Muscle of back (tissue), 13 donors: ENCODE measurements at places on chromosomes 3 and 15.

DNA sequence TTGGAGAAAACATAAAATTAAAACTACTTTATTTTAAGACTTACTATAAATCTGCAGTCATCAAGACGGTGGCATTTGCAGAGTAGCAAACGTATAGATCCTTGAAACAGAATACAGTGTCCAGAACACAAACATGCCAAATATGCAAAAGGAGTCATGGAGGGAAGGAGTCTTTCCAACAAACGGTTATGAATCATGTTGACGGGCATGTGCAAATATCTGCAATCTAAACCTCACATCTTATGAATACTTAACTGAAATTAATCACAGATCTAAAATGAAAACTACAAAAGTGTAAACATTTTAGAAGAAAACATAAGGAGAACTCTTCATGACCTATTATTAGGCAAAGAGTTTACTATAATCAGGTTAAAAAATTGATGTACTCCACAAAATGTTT, 69.4 kb downstream of the TFRC start:
- DNase-seq: no peak

DNA sequence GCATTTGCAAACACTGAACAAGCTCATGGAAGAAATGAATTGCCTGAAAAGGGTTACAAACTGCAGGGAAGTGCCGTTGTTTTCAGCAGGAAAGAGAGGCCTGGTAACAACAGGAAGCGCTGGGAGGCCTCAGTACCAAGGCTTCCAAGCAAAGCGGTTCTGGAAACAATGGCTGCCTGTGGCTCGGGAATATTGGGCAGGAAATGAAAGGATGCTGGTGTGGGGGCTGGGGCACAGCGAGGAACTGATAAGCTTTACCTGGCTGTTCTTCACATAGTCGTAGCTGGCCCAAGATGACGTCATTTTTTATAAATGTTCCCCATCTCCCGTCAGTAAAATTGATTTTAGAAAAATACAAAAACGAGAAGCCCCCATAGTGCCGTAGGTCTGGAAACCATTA, 55.9 kb downstream of the ARHGAP31 start:
- DNase-seq: no peak

GRCh38 chr3:109995377-109995776, 658.0 kb upstream of the DPPA4 start:
- peak; percentile 63 for DNase-seq

DNA sequence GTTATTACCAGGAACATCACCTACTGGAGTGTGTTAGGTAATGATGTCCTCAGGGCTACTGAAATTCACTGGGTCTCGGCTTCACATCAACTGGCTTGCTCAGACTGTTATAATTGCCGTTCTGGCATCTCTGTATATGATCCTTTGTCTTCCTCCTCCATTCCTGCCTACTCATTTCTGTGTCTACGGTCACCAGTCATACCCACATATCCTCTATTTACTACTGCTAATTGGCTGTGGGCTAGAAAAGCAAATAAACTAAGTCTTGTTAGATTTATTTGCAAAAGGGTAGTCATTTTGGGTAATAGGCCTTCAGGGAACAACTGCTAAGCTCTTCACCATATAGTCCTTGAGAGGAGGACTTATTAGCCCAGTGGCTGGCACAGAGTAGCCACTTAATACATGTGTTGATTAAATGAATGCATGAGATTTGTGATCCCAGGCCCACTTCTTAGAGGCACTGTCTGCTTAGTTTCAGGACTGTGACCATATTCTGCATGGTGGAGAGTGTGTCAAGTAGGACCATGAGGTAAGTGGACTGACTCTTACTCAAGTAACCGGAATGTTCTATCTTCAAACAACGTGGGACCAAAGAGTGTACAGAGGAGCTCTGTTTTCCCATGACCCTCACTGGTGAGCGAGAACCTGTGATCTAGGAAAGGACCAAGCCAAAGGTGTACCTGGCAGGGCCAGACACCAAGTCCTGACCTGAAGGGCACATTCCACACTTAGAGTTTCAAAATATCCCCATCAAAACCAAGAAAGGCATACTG, 13.2 kb downstream of the ZDHHC3 start:
- DNase-seq: no peak

DNA sequence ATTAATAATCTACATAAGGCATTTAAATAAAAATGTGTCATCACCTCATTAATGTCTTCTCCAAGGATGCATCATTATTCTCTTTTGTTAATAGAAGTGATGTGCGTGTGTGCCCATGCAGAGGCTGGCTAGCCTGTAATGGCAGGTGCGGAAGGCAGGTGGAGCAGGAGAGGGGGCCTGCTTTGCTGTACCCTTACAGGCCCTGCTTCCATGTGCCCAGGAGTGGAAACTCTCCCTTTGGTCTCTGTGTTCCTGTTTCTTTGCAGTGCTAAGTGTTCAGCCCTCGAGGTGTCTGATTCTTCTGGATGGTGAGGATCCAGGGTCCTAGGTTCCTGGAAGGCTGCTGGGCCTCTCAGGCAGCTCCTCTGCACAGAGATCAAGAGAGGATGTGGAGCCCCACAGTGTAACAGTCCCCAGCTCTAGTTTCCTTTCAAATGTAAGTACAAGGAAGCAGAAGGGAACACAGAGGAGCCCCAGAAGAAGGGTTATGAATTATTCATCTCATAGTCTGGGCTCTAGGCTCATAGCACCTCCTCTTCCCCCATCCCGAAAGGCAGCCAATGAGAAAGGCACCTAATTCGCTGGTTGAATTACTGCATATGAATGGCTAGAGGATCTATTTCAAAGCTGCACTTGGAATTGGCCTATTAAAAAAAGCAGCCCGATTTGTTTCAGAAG, 39.2 kb upstream of the AGBL1 start:
- DNase-seq: no peak

DNA sequence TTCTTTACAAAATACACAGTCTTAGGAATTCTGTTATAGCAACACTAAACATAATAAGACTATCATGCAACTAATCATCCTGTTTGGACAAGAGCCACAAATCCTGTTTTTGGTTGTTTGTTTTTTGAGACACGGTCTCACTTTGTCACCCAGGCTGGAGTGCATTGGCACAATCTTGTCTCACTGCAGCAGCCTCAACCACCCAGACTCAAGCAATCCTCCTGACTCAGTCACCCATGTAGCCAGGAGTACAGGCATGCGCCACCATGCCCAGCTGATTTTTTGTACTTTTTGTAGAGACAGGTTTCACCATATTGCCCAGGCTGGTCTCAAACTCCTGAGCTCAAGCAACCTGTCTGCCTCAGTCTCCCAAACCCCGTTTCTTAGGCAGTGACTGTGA, 28.3 kb downstream of the NEDD4 start:
- DNase-seq: no peak

GRCh38 chr3:26668696-26669095, 46.1 kb downstream of the LRRC3B start:
- DNase-seq: no peak

DNA sequence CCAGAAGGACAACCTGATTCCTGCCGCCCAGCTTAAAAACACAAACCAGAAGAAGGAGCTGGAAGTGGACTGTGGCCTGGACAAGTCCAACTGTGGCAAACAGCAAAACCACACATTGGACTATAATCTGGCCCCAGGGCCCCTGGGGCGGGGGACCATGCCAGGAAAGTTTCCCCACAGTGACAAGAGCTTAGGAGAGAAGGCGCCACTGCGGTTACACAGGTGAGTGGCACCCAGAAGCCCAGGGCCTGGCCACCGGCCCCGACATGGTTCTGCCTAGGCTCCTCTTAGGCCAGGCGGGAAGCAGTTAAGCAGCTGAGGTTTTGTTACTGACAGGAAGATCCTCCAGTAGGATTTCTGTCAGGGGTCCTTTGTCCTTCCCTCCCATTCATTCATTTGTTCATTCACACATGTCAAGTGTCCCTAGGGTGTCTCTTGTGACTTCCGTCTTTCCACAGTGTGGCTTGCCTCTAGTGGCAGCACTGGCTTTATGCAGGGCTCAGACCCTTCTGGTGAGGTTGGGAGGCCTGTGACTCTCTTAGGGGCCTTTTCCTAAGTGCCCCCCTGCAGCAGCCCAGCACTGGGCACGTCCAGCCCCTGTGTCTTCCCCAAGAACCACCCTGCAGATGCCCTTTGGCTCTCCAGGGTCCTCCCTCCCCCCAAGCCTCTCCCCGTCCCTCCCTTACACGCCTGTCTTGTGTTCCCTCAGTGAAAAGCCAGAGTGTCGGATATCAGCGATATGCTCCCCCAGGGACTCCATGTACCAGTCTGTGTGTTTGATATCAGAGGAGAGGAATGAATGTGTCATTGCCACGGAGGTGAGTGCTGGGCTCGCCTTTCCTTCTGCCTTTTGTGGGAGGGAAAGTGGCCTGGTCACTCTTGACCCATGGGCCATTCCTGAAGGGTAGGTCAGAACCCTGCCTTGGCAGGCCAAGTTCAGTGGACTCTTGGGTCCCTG, 7.8 kb downstream of the DLL4 start:
- DNase-seq: no peak

DNA sequence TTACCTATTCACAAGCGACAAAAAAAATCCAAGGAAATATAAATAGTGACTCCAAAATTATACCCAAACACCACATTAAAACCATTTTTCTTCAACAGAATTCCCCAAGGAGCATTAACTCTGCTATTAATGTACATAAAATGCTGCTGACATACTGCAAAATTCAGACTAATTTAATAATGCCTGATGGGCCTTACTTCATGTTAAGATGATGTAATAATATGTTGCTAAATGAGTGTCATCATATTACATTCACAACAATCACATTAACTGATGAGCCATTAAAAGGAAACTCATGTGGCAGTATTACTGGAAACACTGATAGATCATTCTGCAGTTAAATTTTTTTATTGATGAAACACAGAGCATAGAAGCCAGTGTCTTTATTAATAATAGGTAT, 204.9 kb upstream of the CGNL1 start:
- no peak for DNase-seq

GRCh38 chr3:115108614-115109013, 38.5 kb downstream of the ZBTB20 start:
- no peak for DNase-seq

GRCh38 chr15:77624868-77625267, 7.8 kb downstream of the LINGO1 start:
- no peak for DNase-seq

- DNase-seq: no peak
Observed at GRCh38 chr15:94105760-94106159, 125.6 kb upstream of the MCTP2 start.

GRCh38 chr3:170584585-170585007, 1.3 kb downstream of the SLC7A14 start:
- DNase-seq: peak; percentile 75

- DNase-seq: no peak
Observed at GRCh38 chr3:186386883-186387560, 25.0 kb upstream of the DGKG start.

GRCh38 chr3:44772099-44772442, 10.5 kb downstream of the KIF15 start:
- DNase-seq: no peak
